Natural killer cell (primary cell): ENCODE measurements at places on chromosomes 4 and X. TPM values are rescaled to one million over a fixed set of nuclear protein-coding genes. Genes with fewer than 3 reads are reported as not detected.

The NEUROG2 gene
- not detected for total RNA-seq

The RXFP1 gene
- total RNA-seq, result not detected

The SLC9A7 gene
- total RNA-seq, result 0.75 TPM

The AFAP1 gene
- total RNA-seq, result 9.5 TPM

The CYBB gene
- total RNA-seq, result 25.6 TPM

The CCDC160 gene
- not detected for total RNA-seq

The MAEA gene
- 63.5 TPM for total RNA-seq

The HTR2C gene
- total RNA-seq, result not detected

The HAUS7 gene
- 31.9 TPM for total RNA-seq

The FBXW7 gene
- 172 TPM for total RNA-seq

The HPRT1 gene
- total RNA-seq, result 17.7 TPM

The HAND2 gene
- total RNA-seq, result not detected

The CXCR3 gene
- total RNA-seq, result 8.7 TPM

The HSFX3 gene
- total RNA-seq, result not detected

The PRKX gene
- 131 TPM for total RNA-seq

The XAGE2 gene
- total RNA-seq, result not detected

The UGT2B11 gene
- total RNA-seq, result not detected

The GASK1B gene
- 2.0 TPM for total RNA-seq

The ADAMTS3 gene
- 0.30 TPM for total RNA-seq

The KIT gene
- 3.2 TPM for total RNA-seq

The HOPX gene
- total RNA-seq, result 152 TPM

The TMPRSS11D gene
- not detected for total RNA-seq

The ERCC6L gene
- 0.13 TPM for total RNA-seq

The COL4A6 gene
- not detected for total RNA-seq

The MAGEA8 gene
- total RNA-seq, result not detected

The FAT4 gene
- total RNA-seq, result 4.5 TPM

The TGIF2LX gene
- not detected for total RNA-seq

The F8A3 gene
- 15.6 TPM for total RNA-seq

The BEX4 gene
- total RNA-seq, result 47.1 TPM

The PDLIM3 gene
- not detected for total RNA-seq

The EDNRA gene
- total RNA-seq, result not detected

The TXK gene
- total RNA-seq, result 225 TPM

The SLC16A2 gene
- not detected for total RNA-seq
